Stimulated activated CD8-positive, alpha-beta memory T cell treated with anti-CD3 and anti-CD28 coated beads, Interleukin-7, amount 100 ng/mL, for 4 hours (primary cell): ENCODE measurements at places on chromosomes 3 and 15.

- DNase-seq: no peak
Observed at GRCh38 chr3:184745526-184745925, 33.7 kb upstream of the MAGEF1 start.

DNA sequence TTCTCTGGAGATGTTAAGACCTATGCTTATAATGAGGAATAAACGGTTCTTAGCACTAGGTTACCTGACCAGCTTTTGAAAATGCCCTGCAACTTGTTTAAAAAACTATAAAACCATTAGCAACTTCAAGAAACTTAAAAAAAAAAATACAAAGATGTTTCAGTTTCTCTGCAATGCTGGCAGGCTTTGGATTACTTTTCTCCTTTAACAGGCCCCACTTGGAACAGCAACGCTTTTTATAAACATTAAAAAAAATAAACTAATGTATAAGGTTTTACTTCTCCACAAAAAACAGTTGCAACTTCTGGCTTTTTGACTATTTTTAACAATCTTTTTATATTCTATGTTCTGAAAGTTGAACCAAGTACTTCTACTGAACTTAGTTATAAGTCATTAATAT is 1006.7 kb downstream of the ROBO1 start:
- DNase-seq: no peak

- no peak for DNase-seq
Observed at GRCh38 chr3:127478922-127479321, 111.6 kb downstream of the TPRA1 start.

- no peak for DNase-seq
Observed at GRCh38 chr3:184731786-184732537, 20.1 kb upstream of the MAGEF1 start.

- no peak for DNase-seq
Observed at GRCh38 chr3:39540162-39540921, 72.9 kb downstream of the MOBP start.

DNA sequence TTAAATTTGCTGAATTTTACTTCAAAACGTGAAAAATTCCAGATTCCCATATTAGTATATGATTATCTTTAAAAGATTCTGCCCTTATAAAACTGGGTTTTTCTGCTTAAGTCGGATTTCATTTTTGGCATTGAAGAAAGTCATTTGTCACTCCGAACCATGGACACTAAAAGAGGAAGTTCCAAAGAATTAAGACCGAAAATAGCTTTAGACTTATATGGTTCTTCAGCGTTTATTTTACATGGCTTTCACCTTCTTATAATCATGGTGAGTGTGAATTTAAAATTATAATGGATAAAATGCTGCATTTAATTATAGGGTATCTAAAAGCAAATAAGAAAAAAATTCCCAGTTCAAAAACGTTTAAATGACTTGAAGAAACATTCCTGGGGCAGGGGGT is 1.0 kb downstream of the C3orf38 start:
- DNase-seq: no peak

- no peak for DNase-seq
Observed at GRCh38 chr3:37499864-37500263, 325.5 kb upstream of the LRRFIP2 start.

DNA sequence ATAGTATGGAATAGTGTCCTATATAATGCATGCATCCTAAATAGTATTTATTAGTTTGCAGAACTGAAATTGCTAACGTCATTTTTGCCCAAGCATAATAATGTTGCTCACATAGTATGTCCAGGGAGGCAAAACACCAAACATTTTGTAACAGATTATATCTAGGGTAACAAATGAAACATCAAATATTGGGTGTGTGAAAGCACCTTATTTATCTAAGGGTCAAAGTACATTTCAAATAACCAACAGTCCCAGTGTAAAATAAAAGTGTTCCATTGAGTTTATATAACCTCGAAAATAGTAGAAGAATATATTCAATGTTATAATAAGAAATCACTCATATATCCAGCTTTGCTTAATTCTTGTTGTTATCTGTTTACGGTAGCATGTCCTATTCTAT is 363.1 kb downstream of the CADM2 start:
- DNase-seq: no peak

DNA sequence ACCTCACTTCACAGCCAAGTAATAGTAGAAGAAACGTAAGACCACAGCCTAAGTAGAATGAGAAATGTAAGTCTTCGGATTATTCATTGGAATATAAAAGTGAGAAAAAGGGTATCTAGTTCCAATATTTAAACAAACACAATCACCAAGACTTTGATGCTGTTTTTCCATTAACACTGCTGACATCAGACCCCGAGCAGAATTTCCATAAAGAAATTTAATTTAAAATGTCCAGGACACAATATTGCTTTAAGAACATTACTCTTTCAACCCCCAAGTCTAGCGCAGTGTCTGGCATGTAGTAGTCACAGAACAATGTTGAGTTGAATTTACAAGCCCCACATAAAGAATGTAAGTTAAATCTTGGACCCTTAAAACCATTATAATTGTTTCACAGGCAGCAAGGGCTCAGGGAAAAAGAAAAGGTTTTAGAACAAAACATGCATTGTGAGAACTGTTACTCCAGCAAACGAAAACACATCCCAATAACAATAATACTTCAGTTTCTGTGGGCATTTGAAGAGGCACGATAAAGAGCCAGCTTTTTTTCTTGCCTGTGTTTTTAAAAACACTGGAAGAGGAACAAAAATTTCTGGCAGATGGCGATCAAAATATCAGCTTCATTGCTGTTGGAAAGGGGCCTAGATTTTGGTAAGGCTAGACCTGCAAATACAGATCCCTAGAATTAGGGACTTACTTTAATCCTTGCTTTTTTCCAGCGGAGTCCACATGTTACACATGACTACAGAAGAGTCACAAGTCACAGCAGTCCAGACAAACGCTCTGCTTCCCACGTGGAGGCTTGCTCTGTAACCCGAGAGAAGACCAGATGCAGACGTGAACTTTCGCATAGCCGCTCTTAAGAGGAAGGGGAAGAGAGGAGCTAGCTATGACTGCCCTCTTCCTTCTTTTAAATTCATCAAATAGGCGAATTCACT is 77.9 kb upstream of the IGSF10 start:
- no peak for DNase-seq

GRCh38 chr3:106421426-106421825 is 552.6 kb upstream of the CBLB start:
- no peak for DNase-seq

DNA sequence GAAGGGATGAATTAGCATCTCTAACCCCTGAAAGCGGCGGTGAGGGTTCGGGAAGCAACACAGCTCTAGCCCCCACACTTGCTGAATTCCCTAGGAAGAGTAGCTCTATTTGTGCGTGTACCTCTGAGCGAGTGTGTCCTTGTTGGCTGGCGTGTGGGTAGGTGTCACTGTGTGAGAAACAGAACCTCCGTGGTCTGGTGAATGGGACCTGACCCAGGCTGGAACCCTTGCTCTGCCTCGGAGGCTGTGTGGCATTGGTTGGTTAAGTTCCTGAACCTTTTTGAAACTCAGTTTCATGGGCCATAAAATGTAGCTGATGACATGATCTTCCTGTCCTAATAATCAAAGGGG is 414 bp upstream of the TMEM115 start:
- DNase-seq: no peak

DNA sequence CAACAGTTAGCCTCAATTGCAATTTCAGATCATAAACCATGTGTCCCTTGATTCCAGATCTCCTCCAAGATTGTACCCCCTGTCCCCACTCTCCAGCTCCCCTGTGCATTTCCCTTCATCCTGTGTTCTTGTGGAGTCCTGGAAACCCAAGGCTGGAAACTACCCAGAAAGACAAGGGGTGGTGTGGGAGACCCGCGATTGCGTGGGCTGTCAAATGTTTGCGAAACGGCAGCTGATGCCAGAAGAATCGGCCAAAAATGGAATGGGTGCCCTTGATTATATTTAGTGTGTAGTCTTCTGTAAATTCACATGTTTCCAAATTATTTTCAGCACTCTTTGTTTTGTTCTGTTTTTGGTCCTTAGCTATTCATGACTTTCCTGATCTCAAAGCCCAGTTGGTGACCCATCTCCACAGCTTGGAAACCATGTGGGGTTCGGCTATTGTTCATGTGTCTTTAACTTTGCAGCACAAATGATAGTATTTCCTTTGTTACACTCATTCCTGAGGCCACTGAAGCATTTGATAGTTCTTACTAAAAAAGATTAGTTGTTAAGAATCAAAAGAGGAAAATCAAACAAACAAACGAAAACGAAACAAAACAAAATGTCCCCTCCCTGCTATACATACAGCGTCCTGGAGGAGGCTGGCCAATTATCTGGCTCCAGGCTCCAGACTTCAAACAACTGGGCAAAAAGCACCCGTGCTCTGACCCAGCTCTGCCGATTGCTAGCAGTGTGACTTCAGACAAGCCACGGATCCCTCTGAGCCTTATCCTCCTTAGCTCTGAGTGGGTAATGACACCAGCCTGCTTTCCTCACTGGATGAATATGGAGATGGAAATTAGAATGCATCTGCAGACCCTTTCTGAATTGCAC is 120.9 kb downstream of the CACNA2D3 start:
- no peak for DNase-seq

DNA sequence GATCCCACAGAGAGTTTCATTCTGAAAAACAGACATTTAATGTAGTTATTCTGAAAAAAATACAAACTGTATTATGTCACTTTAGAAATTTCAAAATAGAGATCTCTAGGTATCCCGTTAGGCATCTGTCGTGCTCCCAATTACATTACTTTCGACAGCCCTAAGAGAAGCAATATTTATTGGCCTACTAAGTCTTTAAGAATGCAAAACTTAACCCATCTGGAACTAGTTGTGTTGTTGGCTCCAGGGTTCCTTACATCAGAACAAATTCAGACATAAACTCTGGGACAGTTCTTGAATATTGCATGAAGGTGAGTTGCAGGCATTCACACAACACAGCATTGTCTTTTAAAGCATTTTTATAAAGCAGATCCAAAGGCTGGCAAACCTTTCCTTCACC is 498.4 kb downstream of the FHIT start:
- DNase-seq: no peak

DNA sequence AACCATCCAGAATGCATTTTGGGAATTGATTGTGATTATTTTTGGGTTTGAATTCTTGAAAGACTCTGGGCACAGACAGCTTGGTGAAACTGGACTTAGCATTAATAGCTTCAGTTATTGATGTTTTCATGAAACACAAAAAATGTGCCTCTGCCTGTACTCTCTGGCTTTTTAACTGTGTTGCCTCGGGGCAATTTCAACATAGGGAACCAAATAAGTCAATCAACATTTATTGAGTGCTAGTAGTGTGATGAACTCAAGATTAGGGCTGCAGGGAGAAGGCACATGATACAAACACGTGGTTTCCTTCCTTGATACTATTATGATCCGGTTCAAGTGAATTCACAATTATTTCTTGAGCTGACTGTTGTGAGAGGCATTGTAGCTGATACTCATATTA is 50.8 kb downstream of the UNC13C start:
- no peak for DNase-seq

GRCh38 chr15:68463444-68463843 is 31.5 kb upstream of the ITGA11 start:
- no peak for DNase-seq

DNA sequence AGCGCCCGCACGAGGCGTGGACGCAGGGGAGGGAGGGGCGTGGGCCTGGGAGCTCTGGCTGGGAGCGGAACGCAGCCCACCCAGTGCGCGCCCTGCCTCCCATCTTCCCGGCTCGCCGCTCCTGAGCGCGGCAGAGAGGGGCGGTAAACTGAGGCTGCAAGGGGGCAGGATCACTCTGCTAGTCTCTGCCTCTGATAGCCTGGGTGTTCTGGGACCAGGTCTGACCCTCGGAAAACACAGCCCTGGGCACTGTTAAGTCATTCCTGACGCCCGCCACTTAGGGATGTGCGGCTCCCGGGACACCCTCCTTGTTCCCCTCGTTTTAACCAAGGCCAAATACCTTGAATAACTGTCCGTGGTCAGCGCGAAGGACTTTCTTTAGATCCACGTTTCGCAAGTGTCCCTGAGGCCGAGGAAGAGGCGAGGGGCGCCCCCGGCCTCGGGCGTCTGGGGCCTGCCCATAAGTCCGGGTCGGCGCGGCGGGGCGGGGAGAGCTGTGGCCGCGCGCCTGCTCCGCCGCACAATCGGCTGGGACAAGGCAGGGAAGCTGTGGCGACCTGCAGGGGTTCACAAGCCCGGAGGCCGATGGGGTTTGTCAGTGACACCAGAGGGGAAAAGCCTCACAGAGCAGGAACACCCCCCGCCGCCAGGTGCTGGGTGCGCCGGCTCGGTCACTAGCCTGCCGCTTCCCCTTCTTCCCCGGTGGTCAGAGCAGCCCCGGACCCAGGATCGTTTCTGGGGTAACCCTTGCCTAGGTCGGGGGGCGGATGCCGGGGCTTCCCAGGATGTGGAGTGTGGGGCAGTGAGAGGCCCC is 1.5 kb downstream of the ITPKA start:
- DNase-seq: no peak

DNA sequence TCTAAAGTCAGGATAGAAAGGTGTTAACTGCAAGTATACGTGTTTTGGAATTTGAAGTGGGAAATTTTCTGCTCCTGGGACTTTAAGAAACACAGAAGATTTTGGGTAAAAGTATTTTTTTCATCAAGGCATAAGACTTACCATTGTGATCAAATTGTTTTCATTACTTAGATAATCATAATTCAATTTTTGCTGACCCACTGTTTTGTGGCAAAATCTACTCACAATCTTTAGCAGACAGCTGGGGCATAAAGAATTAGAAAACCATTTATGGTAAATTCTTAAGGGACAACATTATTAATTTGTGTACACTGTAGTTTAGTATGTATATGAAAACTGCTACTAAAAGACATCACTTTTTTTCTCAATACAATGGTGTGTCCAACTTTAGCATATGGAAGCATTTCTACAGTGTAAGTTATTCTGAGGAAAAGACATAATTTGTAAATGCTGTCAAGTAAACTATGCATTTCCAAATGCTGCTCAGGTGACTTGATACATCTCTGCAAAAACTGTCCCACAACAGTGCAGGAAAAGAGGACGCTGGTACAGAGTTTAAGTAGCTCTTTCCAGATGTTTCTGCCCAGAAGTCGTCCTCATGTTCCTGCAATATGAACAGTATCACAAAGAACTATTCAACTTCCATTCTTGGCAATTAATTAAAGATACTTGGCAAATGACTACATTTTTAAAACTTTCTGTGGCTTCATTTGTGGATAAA is 52.3 kb downstream of the THSD4 start:
- DNase-seq: no peak

- no peak for DNase-seq
Observed at GRCh38 chr3:114223143-114223542, 14.2 kb downstream of the ZNF80 start.

DNA sequence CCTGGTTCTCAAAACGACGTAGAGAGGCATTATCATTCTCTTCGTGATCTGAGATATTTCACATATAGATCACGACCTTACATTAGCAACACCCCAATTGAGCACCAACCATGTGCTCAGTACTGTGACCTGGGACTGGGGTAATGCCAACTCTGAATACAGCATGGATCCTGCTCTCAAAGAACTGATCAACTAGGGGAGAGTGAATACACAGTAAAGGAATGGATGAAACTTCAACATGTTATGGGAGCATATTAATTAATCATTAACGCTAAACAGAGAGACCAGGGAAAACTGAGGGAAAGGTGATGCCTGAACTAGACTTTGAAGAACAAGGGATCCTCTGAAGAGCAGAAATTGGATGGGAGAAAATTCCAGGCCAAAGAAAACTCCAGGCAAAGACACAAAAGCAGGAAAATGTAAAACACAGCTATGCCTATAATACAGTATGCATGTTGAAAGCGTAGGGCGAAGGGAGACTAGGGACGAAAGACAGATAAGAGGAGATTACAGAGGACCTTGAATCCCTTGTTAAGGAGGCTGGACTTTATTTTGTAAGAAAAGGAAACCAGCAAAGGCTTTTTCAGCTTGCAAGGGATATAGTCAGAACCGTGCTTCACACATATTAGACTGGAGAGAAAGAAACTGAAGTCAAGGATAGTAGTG is 105.7 kb downstream of the ANO10 start:
- no peak for DNase-seq
